ENCODE measurements at places on chromosomes 3 and 15.
A peak's percentile ranks its signal among the peaks of the same experiment; 100 is the strongest.

DNA sequence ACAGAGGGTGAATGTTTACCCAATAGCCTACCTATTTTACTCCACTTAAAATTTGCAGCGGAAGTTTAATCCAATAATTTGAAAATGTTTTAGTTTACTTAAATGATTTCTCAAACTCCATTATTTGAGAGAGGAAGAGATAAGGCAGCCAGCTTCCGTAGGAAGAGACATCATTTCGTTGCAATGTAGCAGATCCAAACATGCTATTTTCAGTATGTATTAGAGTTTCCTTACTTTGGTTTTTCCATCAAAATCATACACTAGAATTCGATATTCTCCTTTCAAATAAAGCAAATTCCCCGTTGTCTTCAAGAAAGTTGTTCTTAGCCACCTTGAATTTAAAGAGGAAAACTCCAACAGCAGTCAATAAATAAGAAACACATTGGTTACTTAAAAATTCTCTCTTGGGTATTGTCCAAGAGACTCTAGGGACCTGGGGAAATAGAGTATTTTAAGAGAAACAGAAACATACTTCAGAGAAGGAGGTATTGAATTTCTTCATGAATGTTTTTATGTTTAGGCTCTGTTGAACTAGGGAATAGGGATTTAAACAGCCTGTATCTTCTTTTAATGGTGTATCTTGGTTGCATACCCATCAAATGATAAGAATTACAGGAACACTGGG lies 324.5 kb upstream of the GBE1 start:
- DNase-seq: no peak

GRCh38 chr15:67187351-67187854 lies 67.1 kb downstream of the AAGAB start:
- DNase-seq: no peak

- DNase-seq: no peak
Observed at GRCh38 chr15:48500595-48500994, 144.9 kb downstream of the FBN1 start.

DNA sequence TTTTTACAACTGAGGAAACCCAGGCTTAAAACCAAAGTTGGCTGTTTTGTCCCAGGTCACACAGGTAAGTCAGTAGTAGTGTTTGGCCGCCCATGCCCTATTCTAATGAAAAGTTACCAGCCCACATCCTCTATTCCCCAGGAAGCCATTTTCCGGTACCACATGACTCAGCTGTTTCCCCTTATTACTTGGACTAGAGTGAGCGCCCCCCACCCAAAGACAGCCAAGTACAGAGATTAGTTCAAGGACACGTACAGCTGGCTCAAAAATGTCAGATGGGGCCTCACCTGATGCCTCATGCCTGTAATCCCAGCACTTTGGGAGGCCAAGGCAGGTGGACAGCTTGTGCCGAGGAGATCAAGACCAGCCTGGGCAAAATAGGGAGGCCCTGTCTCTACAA lies 8.5 kb upstream of the KLHL6 start:
- peak; percentile 66 for DNase-seq

GRCh38 chr3:58203541-58203940 lies 7.2 kb downstream of the DNASE1L3 start:
- DNase-seq: no peak

DNA sequence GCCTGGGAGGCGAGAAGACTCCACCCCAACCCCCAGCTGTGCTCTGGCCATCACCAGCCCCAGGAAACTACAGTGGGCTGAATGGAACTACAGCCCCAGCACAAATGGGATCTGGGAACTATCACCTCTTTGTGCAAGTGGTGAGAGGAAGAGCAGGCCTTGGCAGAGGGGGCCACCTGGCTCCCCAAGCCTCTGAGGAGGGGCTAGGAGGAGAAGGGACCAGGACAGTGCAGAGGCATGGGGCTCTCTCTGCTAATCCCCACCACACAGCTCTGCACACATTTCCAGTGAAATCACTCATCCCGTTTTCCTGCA lies 31.6 kb downstream of the KY start:
- DNase-seq: no peak

GRCh38 chr3:30042274-30042859 lies 564.0 kb upstream of the TGFBR2 start:
- peak; percentile 72 for DNase-seq

DNA sequence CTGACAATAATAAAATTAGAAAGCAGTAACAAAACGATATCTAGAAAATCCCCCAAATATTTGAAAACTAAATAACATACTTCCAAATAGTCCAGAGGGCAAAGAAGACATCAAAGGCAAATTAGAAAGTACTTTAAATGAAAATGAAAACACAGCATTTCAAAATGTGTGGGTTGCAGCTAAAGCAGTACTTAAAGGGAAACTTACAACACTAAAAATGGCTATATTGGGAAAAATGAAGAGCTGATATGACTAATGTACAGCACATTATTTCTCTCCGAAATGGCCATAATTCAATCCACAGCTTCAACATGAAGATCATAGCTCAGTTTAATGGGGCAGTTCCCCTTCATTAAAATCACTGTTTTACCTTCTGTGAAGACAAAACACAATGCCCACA lies 71.9 kb downstream of the FBXL22 start:
- DNase-seq: no peak

GRCh38 chr3:55647063-55647462 lies 160.0 kb upstream of the WNT5A start:
- peak; percentile 62 for DNase-seq

- peak; percentile 81 for DNase-seq
Observed at GRCh38 chr15:23869396-23869795, 182.3 kb upstream of the NDN start.

DNA sequence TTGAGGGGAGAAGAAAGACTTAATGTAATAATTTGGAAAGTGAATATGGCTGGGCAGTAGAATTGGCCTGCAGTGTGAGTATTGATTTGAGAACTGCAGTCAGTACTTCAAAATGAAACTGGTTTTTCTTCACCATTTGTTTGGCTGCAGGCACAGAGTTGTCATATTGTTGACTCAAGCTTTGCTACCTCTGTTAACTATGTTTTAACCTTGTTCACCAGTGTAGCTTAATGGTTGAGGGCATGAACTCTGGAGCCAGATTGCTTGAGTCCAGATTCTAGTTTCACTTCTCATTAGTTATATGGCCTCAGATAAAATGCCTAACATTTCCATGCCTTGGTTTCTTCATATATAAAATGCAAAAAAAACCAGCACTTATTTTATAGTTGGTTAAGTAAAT lies 64.1 kb downstream of the CFAP44 start:
- DNase-seq: no peak
